ENCODE measurements at places on chromosomes 4 and X. TPM values are rescaled to one million over a fixed set of nuclear protein-coding genes. Genes with fewer than 3 reads are reported as not detected.

GRCh38 chr4:150206265-150206664, 128.0 kb downstream of the DCLK2 start:
- DNase-seq = no peak

- no peak for DNase-seq
Measured at GRCh38 chr4:17058916-17059741, 160.7 kb upstream of the LDB2 start.

GRCh38 chr4:2637956-2638552, 101.6 kb downstream of the FAM193A start:
- no peak for DNase-seq

DNA sequence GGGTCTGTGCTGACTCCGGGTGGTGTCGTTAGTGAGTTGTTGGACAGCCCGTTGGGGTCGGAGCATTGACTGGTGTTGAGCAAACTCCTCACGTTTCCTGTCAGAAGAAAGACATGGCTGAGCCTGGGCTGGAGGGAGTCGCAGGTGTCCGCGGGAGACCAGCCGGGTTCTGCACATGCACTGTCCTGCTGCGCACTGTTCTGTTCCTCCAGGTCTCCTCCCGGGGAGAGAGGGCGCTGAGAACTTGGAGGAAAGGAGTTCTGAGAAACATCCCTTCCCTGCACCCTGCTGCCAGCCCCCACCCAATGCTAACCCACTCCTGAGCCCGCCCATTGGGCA, 1.1 kb downstream of the ZNF141 start:
- no peak for DNase-seq

DNA sequence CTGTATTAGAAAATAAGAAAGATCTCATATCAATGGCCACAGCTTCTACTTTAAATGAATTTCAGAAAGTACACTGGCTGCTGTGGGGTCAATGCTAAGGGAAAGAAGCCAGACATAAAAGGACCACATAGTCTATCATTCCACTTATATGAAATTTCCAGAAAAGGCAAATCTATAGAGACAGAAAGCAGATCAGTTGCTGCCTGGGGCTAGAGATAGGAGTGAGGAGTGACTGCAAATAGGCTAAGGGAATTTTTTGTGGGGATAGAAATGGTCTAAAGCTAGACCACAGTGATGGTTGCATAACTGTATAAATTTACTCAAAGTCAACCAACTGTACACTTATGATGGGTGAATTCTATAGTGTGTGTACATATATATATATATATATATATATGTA, 8.3 kb downstream of the GAB3 start:
- DNase-seq = no peak

- no peak for DNase-seq
Measured at GRCh38 chrX:116272322-116272721, 101.8 kb downstream of the AGTR2 start.

DNA sequence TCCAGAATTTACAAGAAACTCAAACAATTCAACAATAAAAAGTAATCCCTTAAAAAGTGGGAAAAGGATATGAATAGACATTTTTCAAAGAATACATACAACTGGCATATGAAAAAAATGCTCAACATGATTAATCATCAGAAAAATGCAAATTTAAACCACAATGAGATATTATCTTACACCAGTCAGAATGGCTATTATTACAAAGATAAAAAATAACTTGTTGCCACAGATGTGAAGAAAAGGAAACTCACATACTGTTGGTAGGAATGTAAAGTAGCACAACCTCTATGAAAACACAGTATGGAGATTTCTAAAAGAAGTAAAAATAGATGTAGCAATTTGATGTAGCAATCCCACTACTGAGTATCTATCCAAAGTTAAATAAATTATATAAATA, 65.1 kb upstream of the DIAPH2 start:
- no peak for DNase-seq

DNA sequence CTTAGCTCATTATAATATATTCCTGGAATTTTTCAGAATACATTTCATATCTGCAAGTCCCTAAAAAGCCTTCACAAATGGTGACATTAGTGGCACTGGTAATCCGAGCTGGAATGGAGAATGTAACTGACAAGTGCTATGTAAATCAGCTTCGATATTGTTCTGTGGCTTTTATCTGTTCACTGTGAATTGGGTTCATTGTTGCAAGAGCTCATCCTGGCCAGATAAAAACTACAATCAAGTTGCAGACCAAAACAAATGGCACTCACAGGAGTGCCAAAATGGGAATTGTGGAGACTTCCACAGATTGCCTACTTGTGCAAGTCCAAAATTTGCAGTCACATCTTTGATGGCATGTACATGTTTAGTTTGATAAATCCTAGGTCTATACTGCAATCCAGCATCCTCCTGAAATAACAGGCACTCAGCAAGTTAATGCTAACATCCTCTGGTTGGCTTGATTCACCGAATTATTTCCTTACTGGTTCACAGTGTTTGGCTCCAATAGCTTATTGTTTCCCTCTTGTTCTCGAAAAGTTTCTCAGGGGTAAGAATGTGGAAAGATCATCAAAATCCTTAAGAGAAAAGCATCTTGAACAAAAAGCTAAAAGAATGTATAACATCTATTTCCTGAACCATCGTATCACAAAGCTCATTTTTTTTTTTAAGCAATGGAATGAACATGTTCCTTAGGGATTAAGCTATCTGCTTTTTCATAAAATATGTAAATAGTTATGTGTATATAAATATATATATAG, 904.9 kb downstream of the CENPC start:
- no peak for DNase-seq

- no peak for DNase-seq
Measured at GRCh38 chrX:30762755-30763154, 109.5 kb downstream of the GK start.

GRCh38 chrX:19535476-19535875, 20.2 kb upstream of the MAP3K15 start:
- no peak for DNase-seq

- no peak for DNase-seq
Measured at GRCh38 chrX:20061855-20062254, 54.9 kb downstream of the MAP7D2 start.

DNA sequence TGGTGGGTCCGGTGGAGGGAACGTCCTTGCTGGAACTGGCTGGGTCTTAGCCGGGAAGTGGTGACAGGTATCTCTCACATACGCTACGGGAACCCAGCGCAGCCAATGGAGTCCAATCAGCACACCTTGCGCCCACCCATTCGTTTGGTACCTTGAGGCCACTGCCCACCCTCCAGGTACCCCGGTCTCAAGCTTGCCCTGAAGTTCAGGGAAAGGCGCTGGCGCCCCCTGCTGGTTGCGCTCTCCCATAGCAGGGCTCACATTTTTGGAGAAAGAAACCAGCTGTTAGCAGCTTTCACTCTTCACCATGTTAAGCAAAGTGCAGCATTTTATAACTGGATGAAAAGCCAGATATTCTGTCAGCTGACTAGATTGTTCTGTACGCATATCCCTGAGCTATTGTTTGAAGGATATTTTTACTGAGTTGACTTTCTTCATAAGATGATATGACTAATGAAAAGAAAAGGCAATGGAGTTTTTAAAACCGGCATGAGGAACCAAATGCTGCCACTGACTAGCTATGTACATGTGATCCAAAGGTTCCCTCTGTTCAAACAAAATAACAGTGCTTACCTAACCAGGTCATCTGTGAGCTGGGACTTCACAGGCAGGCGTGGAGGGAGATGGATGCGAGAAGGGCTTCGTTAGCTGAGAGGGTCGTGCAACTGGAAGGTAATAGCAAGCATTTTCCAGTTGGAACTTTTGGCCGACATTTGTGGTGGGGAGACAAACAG, 43.7 kb downstream of the OTOP1 start:
- DNase-seq = peak; percentile 28

DNA sequence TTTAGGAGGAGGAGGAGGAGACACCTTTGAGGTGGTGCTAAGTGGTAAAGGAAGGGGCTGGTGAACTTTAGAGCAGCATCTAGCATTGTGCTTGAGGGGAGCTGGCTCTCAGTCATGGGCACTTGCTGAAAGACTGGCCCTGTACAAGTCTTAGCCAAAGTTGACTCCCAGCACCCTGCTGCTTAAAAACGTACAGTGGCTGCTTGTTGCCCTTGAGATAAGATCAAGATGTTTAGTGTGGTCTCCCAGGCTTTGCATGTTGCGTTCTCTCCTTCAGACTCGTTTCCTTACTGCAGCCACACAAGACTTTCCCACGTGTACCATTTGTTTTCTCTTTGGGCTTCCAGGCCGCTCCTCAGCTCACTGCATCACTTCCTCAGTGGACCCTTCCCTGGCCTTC, 1.8 kb downstream of the MED28 start:
- no peak for DNase-seq

- no peak for DNase-seq
Measured at GRCh38 chr4:108830509-108831244, 67.8 kb upstream of the ETNPPL start.

- no peak for DNase-seq
Measured at GRCh38 chr4:156898373-156899117, 73.1 kb downstream of the PDGFC start.

DNA sequence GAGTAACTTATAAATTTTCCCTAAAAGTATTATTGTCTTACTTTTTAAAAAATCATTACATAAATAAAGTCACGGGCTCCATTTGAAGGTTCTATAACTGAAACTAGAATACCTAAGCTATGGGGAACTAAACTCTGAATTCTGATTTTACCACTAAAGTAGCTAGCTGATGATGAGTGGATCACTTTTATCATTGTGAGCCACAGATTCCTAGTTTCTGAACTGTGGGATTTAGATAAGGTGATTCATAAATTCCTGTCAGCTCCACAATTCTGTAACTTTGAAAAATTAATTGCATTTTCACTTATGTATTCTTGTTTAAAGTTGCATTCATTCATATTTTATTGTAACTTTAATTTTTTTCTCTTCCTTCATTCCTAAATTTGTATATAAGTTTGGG, 540.9 kb downstream of the GBA3 start:
- no peak for DNase-seq

- no peak for DNase-seq
Measured at GRCh38 chr4:156958276-156959074, 13.1 kb downstream of the PDGFC start.

DNA sequence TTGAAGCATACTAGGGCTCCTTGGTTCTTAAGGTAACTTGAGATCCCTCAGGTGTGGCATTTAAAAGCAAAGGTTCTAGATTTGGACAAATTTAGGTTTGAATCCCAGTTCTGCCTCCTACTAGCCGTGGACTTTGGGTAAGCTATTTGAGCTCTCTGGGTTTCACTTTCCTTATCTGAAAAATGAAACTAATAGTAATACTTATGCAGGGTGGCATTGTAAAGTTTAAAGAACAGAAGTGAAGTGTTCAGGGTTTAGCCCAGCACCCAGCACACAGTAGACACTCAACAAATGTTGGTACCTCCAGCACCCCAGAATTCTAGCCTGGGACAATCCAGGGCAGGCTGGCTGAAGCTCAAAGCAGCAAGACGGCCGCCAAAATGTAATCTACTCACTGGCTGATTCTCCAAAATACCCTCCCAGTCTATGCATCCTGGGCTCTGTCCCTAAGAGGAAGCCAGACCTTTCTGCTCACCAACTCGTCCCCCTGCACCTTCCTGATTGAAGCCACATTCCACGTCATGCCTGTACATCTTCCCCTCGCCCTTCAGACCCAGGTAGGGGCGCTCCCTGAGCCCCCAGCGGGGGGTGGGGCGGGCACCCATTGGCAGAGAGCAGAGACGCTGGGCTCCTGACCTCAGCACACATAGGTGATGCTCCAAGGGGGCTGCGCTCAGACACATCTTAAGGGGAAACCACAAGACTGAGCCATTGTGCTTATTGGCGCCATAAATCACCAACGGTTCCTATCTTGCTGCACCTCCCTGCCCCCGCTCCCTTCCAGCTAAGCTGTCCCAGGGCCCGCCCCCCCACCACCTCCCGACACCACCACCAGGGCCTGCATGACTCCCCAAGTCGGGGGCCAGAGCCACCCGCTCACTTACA, 160.6 kb downstream of the BCOR start:
- DNase-seq = no peak

DNA sequence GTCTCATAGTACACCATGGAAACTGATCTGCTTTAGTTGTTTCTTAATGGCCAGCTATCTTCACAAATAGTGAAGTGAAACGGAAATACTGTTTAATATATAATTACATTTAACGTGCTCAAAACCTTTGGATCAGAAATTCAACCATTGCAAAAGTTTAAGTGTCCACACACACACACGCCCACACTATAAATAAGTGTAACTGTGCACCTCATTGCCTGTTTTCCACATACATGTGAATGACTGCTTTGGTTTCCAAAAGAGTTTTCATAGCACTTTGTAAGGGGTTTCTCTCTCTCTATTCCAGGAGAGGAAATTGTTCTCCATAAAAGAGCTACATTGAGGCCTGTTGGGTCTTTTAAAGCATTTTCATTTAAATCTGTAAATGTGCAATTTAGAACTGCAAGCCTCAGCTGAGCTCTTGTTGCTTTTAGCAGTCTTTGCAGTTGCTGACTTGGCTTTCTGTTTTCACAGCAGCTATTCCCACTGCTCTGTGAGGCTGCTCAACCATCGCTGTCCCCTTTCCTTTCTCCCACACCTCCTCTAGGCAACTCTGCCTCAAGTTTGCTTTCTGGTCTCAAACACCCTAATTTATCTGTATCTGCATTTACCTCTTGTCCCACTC, 94.5 kb downstream of the RAPGEF2 start:
- DNase-seq = no peak

GRCh38 chr4:103934178-103934789, 214.5 kb upstream of the TACR3 start:
- DNase-seq = no peak

DNA sequence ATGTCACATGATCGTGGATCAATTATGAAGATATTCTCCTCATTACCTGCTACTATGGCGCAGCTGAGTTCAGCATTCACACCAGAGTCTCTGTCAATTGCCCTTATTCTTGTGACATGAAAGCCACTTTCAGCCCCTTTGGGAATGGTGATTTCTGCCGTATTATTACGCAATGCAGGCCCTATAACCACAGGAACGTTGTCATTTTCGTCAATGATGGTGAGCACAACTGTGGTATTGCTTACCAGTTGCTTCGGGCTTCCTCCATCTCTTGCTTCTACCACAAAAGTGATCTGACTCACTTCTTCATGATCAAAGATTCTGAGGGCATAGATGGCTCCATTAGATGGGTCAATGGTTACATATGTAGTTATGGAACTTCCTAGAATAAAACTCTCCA, 2.1 kb downstream of the PCDH18 start:
- DNase-seq = no peak

DNA sequence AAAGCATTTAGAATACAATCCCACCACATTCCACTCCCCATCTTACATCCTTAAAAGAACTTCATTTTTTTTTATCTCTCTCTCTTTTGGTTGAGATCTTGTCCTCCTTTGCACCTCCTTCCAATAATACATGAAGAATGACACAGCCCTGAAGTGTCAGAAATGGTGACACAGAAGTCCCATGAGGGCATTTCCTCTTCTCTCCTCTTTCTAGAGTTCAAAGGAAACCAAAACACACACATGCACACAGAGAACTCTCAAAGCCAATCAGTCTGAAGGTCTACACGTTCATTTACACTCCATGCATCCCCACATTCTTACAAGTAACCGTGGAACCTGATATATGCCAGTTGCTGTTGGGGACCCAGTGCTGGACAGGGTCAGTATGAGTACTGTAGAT, 450.7 kb downstream of the HNRNPD start:
- DNase-seq = no peak

- no peak for DNase-seq
Measured at GRCh38 chr4:75598390-75598789, 31.9 kb downstream of the CDKL2 start.

The CD38 gene
- total RNA-seq = not detected

The DCAF12L1 gene
- 0.60 TPM for total RNA-seq

The SPANXC gene
- total RNA-seq = not detected

The DKK2 gene
- total RNA-seq = 17.0 TPM

The USP27X gene
- total RNA-seq = 7.6 TPM

The QRFPR gene
- not detected for total RNA-seq

The CCDC110 gene
- total RNA-seq = 3.1 TPM

Data from progenitor cell of endocrine pancreas (in vitro differentiated cells).